ENCODE measurements at places on chromosomes 7 and 10. TPM values are rescaled to one million over a fixed set of nuclear protein-coding genes. Genes with fewer than 3 reads are reported as not detected.

GRCh38 chr7:110418659-110419280 is 672.2 kb upstream of the LRRN3 start:
- H3K27ac ChIP-seq = no peak overlapping the region
- H3K4me1 ChIP-seq = no peaks in the 10 kb centered on the region
- DNase-seq = no peak
- H3K4me3 ChIP-seq = no peak overlapping the region

Gene ZNF775
- total RNA-seq = 7.5 TPM

DNA sequence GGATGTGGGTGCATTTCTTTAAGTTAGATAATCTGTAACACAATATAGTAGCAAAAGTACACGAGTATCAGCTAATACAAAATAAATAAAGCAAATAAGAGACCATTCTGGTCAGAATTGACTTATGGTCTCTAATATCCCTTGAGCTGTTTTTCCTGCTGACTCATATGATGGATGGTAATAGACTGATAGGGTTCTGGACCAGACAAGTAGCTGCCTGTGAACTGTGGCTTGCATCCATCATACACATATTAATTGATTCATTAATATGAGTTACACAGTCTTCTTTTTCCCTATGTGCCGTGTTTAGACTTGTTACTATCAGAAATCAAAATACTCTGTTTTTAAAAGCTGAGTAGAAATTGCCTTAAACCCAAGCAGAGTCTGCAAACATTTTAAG is 762.8 kb downstream of the GATA3 start:
- no peaks in the 10 kb centered on the region for H3K27me3 ChIP-seq
- no peaks in the 10 kb centered on the region for H3K4me1 ChIP-seq
- H3K36me3 ChIP-seq = no peaks in the 10 kb centered on the region
- no peak overlapping the region for H3K27ac ChIP-seq
- no peak overlapping the region for H3K4me3 ChIP-seq

- peaks cover 29% of the 10 kb centered on the region for H3K4me1 ChIP-seq
- no peak for DNase-seq
- peaks cover 53% of the 10 kb centered on the region for H3K36me3 ChIP-seq
- no peak overlapping the region for H3K27ac ChIP-seq
- no peaks in the 10 kb centered on the region for H3K27me3 ChIP-seq
These were observed 38.9 kb upstream of the TOMM7 start for GRCh38 chr7:22861576-22861975.

Gene PAX4
- not detected for total RNA-seq

GRCh38 chr7:5630670-5631069 is 150.8 kb downstream of the RNF216 start:
- peaks cover 33% of the 10 kb centered on the region for H3K4me1 ChIP-seq
- no peak overlapping the region for H3K4me3 ChIP-seq
- peak overlapping the region; percentile 44 for H3K27ac ChIP-seq
- H3K36me3 ChIP-seq = peaks cover 17% of the 10 kb centered on the region
- peak; percentile 83 for DNase-seq

Gene CNTNAP2
- total RNA-seq = not detected

- H3K27ac ChIP-seq = no peak overlapping the region
- H3K4me1 ChIP-seq = no peaks in the 10 kb centered on the region
- H3K36me3 ChIP-seq = no peaks in the 10 kb centered on the region
- no peak overlapping the region for H3K4me3 ChIP-seq
- no peaks in the 10 kb centered on the region for H3K27me3 ChIP-seq
These were observed 61.3 kb downstream of the CACNA2D1 start for GRCh38 chr7:82382276-82382675.

Gene PILRA
- 3.4 TPM for total RNA-seq

Gene NKX2-3
- not detected for total RNA-seq

- peaks cover 13% of the 10 kb centered on the region for H3K36me3 ChIP-seq
- peaks cover 11% of the 10 kb centered on the region for H3K27me3 ChIP-seq
- H3K4me3 ChIP-seq = peak overlapping the region; percentile 72
- DNase-seq = no peak
- H3K4me1 ChIP-seq = peaks cover 11% of the 10 kb centered on the region
- H3K27ac ChIP-seq = peak overlapping the region; percentile 89
These were observed 6.0 kb upstream of the PON1 start for GRCh38 chr7:95330204-95330960.

DNA sequence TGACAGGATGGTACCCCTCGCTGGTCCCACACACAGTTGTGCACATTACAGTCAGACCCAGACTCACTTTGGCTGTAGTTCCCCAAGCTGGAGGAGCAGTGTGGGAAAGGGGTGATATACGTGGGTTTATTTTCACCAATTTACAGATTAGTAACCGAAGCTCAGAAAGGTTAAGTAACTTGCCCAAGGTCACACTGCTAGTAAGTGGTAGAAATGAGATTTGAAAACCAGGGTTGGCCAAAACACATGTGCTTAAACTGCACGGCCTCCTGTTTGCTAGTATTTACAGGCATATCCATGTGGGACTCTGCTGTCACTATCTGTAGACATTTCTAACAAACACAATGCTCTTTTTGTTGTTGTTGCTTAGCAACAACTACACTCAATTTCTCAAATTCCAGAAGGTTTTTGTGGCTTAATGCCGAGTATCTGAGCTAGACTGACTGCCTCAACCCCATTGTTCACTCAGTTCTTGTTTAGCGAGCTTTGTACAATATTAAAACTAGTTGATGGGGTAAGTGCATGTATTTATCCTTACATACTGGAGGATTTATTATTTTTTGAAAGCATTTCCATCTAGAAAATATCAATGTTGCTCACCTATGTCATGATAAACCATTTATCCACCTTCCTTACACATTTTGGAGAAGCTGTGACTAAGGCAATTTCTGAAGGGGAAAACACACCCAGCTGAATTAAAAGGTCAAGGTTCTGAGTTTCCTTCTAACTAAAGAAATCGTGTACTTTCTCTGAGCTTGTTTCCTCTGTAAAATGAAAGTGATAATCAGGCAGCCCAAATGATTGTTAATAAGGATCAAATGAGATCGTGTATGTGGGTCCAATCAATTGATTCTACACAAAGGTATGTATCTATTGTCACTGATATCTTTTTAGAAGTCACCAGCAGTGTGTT is 5.3 kb upstream of the TMEM139 start:
- no peaks in the 10 kb centered on the region for H3K36me3 ChIP-seq
- H3K27ac ChIP-seq = peak overlapping the region; percentile 81
- peak overlapping the region; percentile 62 for H3K4me3 ChIP-seq
- H3K4me1 ChIP-seq = peaks cover 36% of the 10 kb centered on the region

DNA sequence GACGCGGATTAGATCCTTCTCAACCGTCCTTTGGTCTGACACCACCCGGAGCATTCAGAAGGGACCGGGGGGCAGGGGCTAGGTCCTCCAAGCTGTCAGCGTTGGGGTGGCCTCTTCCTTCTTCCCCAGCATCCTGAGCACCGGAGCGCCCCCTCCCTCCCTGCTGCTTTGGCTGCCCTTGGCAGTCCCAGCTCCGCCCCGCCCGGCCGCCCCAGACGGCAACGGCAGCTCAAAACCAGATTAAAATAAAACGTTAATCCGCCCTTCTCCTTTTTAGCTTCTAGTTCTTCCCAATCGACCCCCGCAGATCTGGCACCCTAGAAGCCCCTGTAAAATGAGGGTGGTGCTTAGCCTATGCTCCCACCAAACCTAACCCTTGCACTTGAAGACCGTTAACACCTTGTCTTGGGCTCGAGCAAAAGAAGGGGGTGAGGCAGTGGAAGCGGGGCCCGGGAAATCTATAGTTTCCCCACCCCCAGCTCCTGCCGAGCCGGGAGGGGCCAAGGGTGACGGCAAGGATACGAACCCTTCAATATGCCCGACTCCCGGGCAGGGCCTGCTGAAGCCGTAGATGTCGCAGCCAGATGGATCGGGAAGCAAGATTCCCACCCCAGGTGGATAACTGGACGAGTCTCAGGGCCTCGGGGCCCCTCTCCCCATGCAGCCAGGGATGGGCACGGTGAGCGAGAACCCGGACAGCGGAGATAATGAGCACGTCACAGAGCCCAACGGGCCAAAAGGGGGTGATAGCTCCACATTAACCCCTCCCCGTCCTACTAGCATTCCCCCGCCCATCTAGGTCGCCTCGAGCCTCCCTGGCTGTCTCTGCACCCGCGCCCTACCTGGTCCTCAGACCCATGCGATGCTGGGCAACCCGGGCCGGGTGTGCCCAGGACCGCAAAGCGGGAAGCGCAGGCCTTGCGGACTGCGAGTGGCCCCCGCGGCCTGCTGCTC is 169.7 kb downstream of the NRF1 start:
- no peak for DNase-seq
- peaks cover 75% of the 10 kb centered on the region for H3K27me3 ChIP-seq
- H3K27ac ChIP-seq = no peak overlapping the region
- peaks cover 2% of the 10 kb centered on the region for H3K36me3 ChIP-seq
- H3K4me1 ChIP-seq = peaks cover 46% of the 10 kb centered on the region

- peak overlapping the region; percentile 91 for H3K27ac ChIP-seq
- peaks cover 39% of the 10 kb centered on the region for H3K36me3 ChIP-seq
- H3K27me3 ChIP-seq = no peaks in the 10 kb centered on the region
- peak overlapping the region; percentile 59 for H3K4me3 ChIP-seq
- DNase-seq = peak; percentile 88
These were observed 25.0 kb downstream of the RGS10 start for GRCh38 chr10:119517235-119518141.

- no peak overlapping the region for H3K4me3 ChIP-seq
- H3K27ac ChIP-seq = no peak overlapping the region
- no peak for DNase-seq
- H3K4me1 ChIP-seq = no peaks in the 10 kb centered on the region
These were observed 248.7 kb upstream of the TCF7L2 start for GRCh38 chr10:112701211-112701877.

Gene PVRIG
- total RNA-seq = 63.2 TPM

- H3K27ac ChIP-seq = no peak overlapping the region
- peaks cover 17% of the 10 kb centered on the region for H3K27me3 ChIP-seq
- no peak for DNase-seq
- no peaks in the 10 kb centered on the region for H3K4me1 ChIP-seq
These were observed 348.5 kb downstream of the KCNMA1 start for GRCh38 chr10:77289027-77289501.

DNA sequence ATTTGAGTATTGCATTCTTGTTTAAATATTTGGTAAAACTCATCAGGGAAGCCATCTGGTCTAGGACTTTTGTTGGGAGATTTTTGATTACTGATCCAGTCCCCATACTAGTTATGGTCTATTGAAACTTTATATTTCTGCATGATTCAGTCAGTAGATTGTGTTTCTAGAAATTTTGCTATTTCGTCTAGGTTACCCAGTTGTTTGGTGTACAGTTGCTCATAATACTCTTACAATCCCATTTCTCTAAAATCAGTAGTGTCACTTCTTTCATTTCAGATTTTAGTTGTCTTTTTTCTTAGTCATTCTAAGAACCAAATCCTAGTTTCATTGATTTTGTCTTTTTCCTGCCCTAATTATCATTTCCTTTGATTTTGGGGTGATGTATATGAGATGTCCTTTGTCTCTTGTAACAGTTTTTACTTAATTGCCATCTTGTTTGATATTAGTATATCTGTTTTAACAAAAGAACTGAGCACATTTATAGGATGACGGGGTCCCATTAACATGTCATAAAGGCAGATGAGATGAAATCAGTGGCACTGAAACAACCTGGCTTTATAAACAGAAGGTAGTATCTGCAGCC is 7.9 kb downstream of the MALSU1 start:
- no peak overlapping the region for H3K4me3 ChIP-seq
- H3K36me3 ChIP-seq = peaks cover 60% of the 10 kb centered on the region
- H3K27ac ChIP-seq = no peak overlapping the region

- peaks cover 3% of the 10 kb centered on the region for H3K4me1 ChIP-seq
- no peak overlapping the region for H3K4me3 ChIP-seq
- no peaks in the 10 kb centered on the region for H3K27me3 ChIP-seq
These were observed 876.2 kb downstream of the GRID1 start for GRCh38 chr10:85490431-85490830.

- no peaks in the 10 kb centered on the region for H3K4me1 ChIP-seq
- peaks cover 4% of the 10 kb centered on the region for H3K27me3 ChIP-seq
- H3K36me3 ChIP-seq = no peaks in the 10 kb centered on the region
- H3K4me3 ChIP-seq = no peak overlapping the region
- no peak overlapping the region for H3K27ac ChIP-seq
These were observed 407.4 kb downstream of the KCNMA1 start for GRCh38 chr10:77230194-77230593.

DNA sequence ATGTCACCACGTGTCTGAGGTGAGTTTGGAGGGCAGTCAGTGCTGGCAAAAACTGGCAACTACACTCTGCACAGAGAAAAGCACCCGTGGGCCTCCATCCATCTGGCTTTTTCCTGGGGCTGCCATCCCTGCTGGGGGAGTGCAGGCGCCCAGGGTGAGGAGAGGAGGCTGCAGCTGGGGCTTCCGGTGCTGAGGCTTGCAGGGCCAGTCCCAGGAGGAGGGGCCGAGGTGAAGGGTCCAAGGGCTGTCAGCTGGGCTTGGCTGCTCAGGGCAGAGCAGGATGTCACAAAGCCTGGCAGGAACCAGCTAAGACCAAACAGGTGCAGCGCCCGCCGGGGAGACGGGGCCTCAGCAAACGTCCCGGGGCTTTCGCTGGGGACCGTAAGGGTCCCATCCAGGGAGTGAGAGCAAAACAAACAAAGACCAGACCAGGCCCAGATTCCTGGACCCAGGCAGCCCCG is 77.2 kb downstream of the CFAP46 start:
- H3K36me3 ChIP-seq = no peaks in the 10 kb centered on the region
- no peak overlapping the region for H3K4me3 ChIP-seq
- no peaks in the 10 kb centered on the region for H3K4me1 ChIP-seq
- peaks cover 2% of the 10 kb centered on the region for H3K27me3 ChIP-seq
- DNase-seq = no peak

DNA sequence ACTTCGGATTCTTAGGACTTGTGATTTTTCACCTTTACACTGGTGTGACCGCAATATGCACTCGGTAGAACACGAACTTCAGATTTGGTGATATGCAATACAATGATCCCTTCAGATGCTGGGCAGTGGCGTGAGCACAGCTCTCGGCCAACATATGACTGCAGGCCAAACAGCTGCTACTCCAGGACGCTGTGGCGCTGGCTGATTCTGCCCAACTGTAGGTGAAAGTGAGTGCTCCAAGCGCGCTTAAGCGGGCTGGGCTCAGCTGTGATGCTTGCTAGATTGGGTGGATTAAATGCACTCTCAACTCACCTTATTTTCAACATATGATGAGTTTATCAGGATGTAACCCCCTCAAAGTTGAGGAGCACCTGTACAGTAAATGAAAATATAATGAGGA is 137.6 kb upstream of the RET start:
- no peaks in the 10 kb centered on the region for H3K36me3 ChIP-seq
- DNase-seq = peak; percentile 38
- H3K27me3 ChIP-seq = peaks cover 16% of the 10 kb centered on the region
- H3K27ac ChIP-seq = no peak overlapping the region
- no peaks in the 10 kb centered on the region for H3K4me1 ChIP-seq

GRCh38 chr10:124354411-124355382 is 64.0 kb downstream of the OAT start:
- DNase-seq = peak; percentile 46
- H3K36me3 ChIP-seq = no peaks in the 10 kb centered on the region
- peaks cover 13% of the 10 kb centered on the region for H3K27me3 ChIP-seq
- peak overlapping the region; percentile 74 for H3K4me3 ChIP-seq
- peak overlapping the region; percentile 66 for H3K27ac ChIP-seq

- no peak for DNase-seq
- no peak overlapping the region for H3K4me3 ChIP-seq
- H3K36me3 ChIP-seq = no peaks in the 10 kb centered on the region
- H3K4me1 ChIP-seq = no peaks in the 10 kb centered on the region
- H3K27ac ChIP-seq = no peak overlapping the region
These were observed 14.2 kb downstream of the NRP1 start for GRCh38 chr10:33320288-33320687.

Measured in activated CD8-positive, alpha-beta memory T cell treated with anti-CD3 and anti-CD28 coated beads, Interleukin-2, amount 10 ng/mL, durations not matched to agents 7 days and 5 days (primary cell).